HT-29 (cell line): ENCODE measurements at places on chromosomes 2 and 18. TPM values are rescaled to one million over a fixed set of nuclear protein-coding genes. Genes with fewer than 3 reads are reported as not detected.

Gene STON1
- total RNA-seq = 0.29 TPM in 1 of 2 replicates, not detected in the other

DNA sequence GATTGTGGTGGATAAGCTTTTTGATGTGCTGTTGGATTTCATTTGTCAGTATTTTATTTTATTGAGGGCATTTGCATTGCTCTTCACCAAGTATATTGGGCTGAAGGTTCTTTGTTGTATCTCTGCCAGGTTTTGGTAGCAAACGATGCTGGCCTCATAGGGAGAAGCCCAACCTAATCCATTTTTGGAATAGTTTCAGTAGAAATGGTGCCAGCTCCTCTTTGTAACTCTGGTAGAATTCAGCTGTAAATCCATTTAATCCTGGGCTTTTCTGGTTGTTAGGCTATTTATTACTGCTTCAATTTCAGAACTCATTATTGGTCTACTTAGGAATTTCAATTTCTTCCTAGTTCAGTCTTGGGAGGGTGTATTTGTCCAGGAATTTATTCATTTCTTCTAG lies 309.8 kb upstream of the SETBP1 start:
- DNase-seq = no peak

DNA sequence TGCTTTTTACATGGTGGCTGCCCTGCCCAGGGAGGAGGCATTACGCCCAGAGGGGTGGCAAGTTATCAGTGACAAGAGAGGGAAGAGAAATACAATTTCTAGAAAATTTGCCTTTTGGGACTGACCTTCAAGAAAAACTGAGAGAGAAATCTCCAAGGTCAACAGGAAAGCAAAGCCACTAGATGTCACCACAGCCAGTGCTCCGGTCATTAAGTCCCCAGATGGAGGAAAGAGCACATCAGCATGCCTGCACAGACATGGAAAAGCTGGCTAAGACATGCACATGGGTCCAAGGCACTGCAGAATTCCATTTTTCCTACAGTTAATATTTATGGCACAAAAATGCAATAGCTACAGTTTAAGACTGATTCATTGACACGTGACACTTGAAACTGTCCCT lies 21.0 kb downstream of the FHL2 start:
- DNase-seq = peak; percentile 46

GRCh38 chr2:5846881-5847280 lies 154.7 kb downstream of the SOX11 start:
- no peak for DNase-seq

- no peak for DNase-seq
These were observed 380.6 kb downstream of the SOX11 start for GRCh38 chr2:6072768-6073167.

DNA sequence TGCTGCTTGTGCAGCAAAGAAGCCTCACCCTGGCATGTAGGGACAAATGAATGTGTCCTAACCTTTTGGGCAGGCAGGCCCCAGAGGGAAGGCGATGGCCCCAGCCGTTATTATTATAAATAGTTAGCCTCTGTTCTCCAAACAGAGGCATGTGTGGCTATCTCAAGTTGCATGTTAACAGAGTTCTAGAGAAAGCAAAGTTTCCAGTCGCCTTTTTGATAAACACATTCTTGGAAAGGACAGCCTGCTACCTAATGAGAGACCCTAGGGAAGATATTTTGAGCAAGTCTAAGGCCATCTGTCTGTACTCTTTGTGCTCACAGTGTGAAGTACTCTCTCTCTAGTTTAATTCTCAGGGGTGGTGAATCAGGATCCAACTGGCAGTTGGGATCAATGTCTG lies 97.4 kb upstream of the FHL2 start:
- no peak for DNase-seq

- DNase-seq = no peak
These were observed 137.6 kb downstream of the CERS6 start for GRCh38 chr2:168593713-168594112.

DNA sequence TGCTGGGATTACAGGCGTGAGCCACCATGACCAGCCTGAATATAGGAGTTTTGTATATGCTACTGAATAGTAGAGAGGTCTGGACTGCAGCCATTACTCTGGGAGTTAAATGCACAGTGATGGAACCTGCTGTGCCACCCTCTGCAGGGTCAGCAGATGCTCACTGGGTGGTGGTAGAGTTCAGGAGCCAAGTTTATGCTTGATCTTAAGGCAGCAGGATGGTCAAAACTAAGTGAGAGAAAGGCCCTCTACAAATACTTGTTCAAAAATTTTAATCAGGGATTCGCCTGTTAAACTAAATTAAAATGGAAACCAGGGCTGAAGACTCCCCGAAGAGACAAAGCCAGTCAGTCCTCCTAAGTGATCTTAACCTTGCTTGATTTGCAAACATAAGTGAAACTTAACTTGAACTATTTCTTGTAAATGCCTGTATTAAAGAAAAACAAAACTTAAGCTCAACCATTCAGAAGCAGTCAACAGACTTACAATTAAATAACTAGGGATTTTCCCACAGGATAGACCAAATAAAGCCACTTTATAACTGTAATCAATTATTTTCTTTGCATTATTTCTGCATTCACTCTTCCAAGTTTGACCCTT lies 4.2 kb upstream of the WDFY1 start:
- DNase-seq = peak; percentile 18
